ENCODE measurements at places on chromosomes 16 and 17.

GRCh38 chr17:39553341-39553945 lies 54.3 kb downstream of the NEUROD2 start:
- H3K36me3 ChIP-seq = no peaks in the 10 kb centered on the region
- H3K27ac ChIP-seq = no peak overlapping the region
- no peaks in the 10 kb centered on the region for H3K27me3 ChIP-seq
- no peak overlapping the region for H3K4me3 ChIP-seq

DNA sequence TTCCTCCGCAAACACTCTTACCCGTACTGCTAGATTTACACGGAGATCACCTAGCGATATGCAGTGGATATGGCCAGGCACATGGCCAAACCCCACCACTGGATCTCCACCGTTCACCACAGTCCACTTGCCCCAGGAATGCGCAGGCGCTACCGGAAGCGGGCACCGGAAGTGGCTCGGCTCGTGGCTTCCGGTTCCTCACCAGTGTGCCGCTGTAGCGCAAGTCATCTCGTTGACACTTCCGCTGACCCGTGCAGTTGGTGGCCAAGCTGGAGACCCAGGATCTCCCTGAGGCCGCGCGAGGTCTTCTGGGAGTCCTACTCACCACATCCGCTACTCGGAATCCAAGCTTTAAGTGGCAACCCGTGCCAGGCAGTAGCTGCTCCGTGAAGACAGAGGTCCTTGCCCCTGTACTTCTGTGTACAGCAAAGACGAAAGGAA lies 11.5 kb downstream of the ZNF597 start:
- no peaks in the 10 kb centered on the region for H3K36me3 ChIP-seq
- H3K27ac ChIP-seq = no peak overlapping the region
- no peaks in the 10 kb centered on the region for H3K4me1 ChIP-seq
- H3K4me3 ChIP-seq = no peak overlapping the region
- DNase-seq = no peak
- no peaks in the 10 kb centered on the region for H3K27me3 ChIP-seq

DNA sequence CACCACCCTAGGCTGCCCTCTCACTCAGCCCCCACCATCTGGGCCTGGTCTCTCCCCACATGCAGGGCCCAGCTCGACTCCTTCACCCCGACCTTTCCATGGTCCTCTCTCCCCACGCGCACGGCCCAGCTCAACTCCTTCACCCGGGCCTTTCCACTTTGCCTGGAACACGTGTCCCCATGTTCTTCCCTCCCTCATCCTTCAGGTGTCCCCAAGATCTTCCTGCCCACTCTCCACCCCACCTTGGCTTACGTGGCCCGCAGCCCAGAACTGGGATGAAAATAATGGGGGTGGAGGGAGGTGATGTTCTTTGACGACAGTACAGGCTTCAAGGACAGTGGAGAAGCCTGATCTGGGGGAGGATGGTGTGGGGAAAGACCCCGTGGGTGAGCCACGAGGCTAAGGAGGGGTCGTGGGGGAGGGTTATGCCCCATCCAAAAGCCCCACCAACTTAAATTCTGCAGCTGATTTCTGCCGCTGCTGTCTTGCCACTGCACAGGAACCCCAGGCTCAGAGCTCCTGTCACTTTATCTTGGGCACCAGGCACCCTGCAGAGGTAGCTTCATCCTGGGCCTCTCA lies 9.9 kb upstream of the MEAK7 start:
- H3K4me1 ChIP-seq = peaks cover 13% of the 10 kb centered on the region
- H3K27ac ChIP-seq = peak overlapping the region; percentile 59
- H3K36me3 ChIP-seq = no peaks in the 10 kb centered on the region

- DNase-seq = no peak
- peaks cover 18% of the 10 kb centered on the region for H3K4me1 ChIP-seq
- no peaks in the 10 kb centered on the region for H3K27me3 ChIP-seq
- no peak overlapping the region for H3K4me3 ChIP-seq
Measured at GRCh38 chr17:8583954-8584353, 46.6 kb downstream of the MYH10 start.

GRCh38 chr17:70906808-70907207 lies 737.5 kb downstream of the KCNJ2 start:
- no peak overlapping the region for H3K4me3 ChIP-seq
- H3K27ac ChIP-seq = no peak overlapping the region
- no peaks in the 10 kb centered on the region for H3K27me3 ChIP-seq

GRCh38 chr17:11644265-11645212 lies 46.3 kb downstream of the DNAH9 start:
- peak; percentile 85 for DNase-seq
- no peaks in the 10 kb centered on the region for H3K4me1 ChIP-seq
- no peak overlapping the region for H3K27ac ChIP-seq
- no peaks in the 10 kb centered on the region for H3K36me3 ChIP-seq
- H3K4me3 ChIP-seq = no peak overlapping the region

DNA sequence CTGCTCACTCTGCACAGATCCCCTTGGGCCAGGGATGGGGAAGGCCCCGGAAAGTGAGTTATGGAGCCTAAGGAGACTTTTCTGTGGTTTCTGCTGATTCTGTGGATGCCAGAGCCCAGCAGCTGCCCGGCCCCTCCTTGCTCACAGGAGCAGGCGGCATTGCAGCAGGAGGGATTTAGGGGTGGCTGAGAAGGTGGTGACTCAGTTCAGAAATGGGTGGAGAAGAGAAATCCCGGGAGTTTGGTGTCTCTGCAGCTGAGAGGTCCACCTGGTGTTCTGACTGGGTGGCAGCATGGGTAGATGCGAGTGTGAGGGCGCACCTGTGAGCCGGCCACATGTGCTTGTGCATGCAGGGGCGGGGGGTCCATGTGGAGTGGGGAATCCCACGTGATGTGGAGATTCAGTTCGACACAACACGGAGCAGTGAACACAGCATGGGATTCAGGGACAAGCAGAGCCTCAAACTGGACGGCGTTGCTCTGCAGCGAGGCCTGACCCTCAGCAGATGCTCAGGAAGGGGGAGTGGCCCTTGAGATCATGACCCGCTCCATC lies 16.0 kb upstream of the SPPL2C start:
- DNase-seq = no peak
- no peaks in the 10 kb centered on the region for H3K4me1 ChIP-seq
- H3K27ac ChIP-seq = no peak overlapping the region

DNA sequence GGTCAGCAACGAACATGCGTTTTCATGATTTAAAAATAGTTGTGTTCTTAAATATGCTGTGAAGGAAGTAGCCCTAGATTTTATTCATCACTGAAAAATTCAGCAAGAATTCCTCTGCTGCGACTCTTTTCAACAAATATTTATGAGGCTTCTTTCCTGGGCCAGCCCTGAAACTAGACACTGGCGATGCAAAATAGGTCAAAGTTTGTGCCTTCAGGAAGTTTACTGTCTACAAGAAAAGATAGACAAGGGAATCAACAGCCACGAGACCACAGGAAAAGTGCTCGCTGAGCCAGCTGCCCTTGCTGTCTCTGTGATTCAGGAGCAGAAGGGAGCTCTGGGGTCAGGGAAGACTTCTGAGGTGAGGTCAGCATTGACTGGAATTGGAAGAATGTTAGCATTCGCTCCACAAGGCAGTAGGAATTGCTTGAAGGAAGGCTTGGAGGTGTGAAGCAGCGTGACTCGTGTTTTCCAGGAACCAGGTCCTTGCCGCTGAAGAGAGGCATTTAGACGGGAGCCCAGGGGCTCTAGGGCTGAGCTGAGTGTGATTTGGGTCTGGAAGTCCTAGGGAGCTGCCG lies 1.9 kb upstream of the RPL26 start:
- peaks cover 17% of the 10 kb centered on the region for H3K4me1 ChIP-seq
- peak; percentile 21 for DNase-seq
- H3K36me3 ChIP-seq = peaks cover 13% of the 10 kb centered on the region
- no peak overlapping the region for H3K27ac ChIP-seq
- H3K4me3 ChIP-seq = peak overlapping the region; percentile 91

DNA sequence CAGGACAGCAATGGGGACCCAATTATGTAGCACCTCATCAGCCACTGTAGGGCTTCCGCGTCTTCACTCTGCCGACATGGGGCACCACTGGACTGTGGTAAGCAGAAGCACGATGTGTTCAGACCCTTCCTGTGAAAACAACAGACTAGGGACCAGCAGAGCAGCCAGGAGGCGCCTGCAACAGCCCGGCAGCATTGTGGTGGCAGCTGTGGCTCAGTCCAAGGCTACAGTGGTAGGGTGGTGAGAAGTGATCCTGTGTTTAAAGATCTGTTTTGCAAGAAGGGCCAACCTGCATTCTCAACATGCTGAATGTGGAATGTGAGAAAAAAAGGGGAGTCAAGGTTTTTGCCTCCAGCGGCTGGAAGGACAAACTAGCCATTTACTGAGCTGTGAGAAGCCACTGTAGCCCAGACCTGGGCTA lies 80.8 kb downstream of the GAS7 start:
- H3K4me3 ChIP-seq = no peak overlapping the region
- no peaks in the 10 kb centered on the region for H3K36me3 ChIP-seq
- no peak for DNase-seq

DNA sequence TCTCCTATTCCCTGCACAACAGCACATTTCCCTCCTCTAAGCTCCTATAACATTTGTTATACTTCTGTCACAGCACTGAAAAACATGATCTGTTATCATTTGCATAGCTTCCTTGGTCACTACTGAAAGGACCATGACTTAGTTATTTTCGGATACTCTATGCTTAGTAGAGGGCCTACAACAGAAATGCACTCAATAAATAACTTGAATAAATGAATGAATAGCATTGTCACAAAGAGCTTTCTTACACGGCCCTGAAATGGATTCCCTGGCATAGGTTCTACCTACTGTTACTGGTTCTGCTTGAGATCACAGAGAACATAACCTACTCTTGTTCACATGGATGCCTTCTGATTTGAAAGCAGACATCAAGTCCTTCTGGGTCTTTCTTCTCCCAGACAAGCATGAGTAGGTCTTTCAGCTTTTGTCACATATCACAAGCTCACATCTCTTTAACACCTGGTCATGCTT lies 41.6 kb downstream of the MYO1D start:
- H3K27me3 ChIP-seq = no peaks in the 10 kb centered on the region
- no peak overlapping the region for H3K4me3 ChIP-seq
- no peaks in the 10 kb centered on the region for H3K36me3 ChIP-seq
- H3K27ac ChIP-seq = no peak overlapping the region

- H3K27me3 ChIP-seq = no peaks in the 10 kb centered on the region
- DNase-seq = no peak
- no peak overlapping the region for H3K27ac ChIP-seq
- no peak overlapping the region for H3K4me3 ChIP-seq
Measured at GRCh38 chr17:6677158-6677831, 25.7 kb downstream of the C17orf100 start.

DNA sequence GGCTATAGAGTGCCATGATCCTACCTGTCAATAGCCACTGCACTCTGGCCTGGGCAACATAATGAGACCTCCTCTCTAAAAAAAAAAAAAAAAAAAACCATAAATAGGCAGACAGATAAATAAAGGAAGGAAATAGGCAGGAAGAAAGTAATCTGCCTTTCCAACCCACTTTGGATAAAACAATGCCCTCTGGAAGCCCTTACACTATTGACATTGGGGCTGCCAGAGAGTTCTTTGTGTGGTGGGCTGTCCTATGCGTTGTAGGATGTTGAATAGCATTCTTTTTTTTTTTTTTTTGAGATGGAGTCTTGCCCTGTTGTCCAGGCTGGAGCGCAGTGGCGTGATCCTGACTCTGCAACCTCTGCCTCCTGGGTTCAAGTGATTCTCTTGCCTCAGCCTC lies 7.2 kb upstream of the RFWD3 start:
- no peaks in the 10 kb centered on the region for H3K27me3 ChIP-seq
- no peaks in the 10 kb centered on the region for H3K4me1 ChIP-seq
- no peaks in the 10 kb centered on the region for H3K36me3 ChIP-seq
- DNase-seq = no peak
- H3K4me3 ChIP-seq = no peak overlapping the region

GRCh38 chr16:19746561-19746960 lies 28.5 kb downstream of the IQCK start:
- peaks cover 50% of the 10 kb centered on the region for H3K4me1 ChIP-seq
- H3K36me3 ChIP-seq = no peaks in the 10 kb centered on the region
- H3K4me3 ChIP-seq = no peak overlapping the region

DNA sequence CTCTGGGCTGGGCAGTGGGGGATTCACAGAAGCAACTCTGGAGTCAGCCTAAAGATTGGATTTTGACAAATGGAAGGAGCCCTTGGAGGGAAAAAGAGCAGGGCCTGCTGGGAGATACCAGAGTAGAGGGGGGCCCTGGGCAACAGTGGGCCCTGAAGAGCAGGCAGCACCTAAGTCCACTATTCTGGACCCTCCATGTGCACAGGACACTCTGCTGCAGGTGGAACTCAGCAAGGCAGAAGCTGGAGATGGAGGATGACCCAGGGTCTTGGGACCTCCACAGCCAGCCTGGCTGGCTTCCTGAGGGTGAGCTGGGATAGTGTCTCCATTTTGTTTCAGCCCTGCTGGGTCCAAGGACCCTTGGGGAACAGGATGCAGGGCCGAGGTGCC lies 63.0 kb upstream of the TEX2 start:
- peaks cover 14% of the 10 kb centered on the region for H3K4me1 ChIP-seq
- no peaks in the 10 kb centered on the region for H3K36me3 ChIP-seq
- DNase-seq = no peak

DNA sequence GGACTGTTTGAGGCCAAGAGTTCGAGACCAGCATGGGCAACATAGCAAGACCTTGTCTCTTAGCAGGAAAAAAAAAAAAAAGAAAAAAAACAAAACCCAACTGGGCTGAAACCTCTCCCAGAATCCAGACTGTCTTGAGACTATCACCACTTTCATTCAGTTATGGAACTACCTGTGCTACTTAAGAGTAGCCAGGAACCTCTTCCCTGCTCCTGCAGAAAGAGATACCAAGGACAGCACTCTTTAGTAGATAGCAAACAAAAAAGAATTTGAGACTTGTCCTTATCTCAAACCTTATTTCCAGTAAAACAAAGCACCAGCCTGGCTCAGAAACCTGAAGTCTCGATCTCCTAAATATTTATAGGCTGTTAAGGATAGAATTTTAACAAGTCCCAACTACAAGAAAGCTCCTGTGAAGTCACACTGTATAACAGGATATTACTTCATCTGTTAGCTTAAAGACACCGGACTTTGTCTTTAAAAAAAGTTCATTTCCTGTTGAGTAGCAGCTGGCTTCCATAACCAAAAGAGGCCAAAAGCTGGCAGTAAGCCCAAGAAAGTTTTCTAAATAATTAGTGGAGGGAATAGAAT lies 5.1 kb downstream of the CDR2 start:
- H3K27ac ChIP-seq = no peak overlapping the region
- peaks cover 30% of the 10 kb centered on the region for H3K4me1 ChIP-seq
- no peak for DNase-seq
- H3K36me3 ChIP-seq = no peaks in the 10 kb centered on the region
- peaks cover 6% of the 10 kb centered on the region for H3K27me3 ChIP-seq

DNA sequence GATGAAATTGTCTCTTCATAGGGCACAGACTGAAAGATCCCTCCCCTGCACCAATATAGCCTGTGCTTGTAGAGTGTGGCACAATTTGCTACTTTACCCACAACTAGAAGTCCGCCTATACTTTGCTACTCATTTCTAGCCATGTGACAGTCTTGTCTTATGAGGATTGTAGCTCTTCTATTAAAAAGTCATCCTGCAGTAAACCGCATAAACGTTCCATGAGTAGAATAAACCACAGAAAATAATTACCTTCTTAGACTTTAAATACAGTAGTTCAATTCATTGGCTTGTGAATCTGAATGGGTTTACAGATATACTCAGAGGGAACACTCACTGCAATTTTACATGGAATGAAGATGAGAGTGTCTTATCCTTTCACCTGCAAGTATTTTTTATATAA lies 4.4 kb downstream of the KRT27 start:
- DNase-seq = no peak
- no peaks in the 10 kb centered on the region for H3K36me3 ChIP-seq
- no peak overlapping the region for H3K27ac ChIP-seq
- H3K27me3 ChIP-seq = peaks cover 26% of the 10 kb centered on the region

- H3K4me1 ChIP-seq = no peaks in the 10 kb centered on the region
- no peak for DNase-seq
- no peak overlapping the region for H3K4me3 ChIP-seq
- no peaks in the 10 kb centered on the region for H3K36me3 ChIP-seq
Measured at GRCh38 chr16:19029980-19030379, 37.4 kb upstream of the COQ7 start.
